Caki2 (cell line): ENCODE measurements at places on chromosomes 7 and 10. TPM values are rescaled to one million over a fixed set of nuclear protein-coding genes. Genes with fewer than 3 reads are reported as not detected.

DNA sequence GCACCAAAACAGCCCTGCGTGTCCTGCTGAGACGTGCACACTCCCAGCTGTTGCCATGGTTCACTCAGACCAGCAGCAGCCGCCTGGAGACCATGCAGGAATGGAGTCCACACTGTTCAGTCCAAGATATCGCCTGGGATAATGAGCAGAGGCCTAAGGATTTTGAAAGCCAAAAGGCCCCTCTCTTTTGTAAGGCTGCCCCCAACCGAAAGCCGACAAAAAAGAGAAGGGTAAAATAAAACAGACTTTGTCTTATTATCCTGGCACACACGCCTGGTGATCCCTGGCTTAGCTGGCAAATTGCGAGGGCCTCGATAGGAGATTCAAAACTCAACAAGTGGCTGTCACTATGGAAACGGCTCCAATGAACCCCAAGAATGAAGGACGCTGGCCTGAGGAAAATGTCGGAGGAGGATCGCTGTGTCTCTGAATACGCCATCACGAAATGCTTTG lies 263.6 kb downstream of the SKIDA1 start:
- no peak for DNase-seq

DNA sequence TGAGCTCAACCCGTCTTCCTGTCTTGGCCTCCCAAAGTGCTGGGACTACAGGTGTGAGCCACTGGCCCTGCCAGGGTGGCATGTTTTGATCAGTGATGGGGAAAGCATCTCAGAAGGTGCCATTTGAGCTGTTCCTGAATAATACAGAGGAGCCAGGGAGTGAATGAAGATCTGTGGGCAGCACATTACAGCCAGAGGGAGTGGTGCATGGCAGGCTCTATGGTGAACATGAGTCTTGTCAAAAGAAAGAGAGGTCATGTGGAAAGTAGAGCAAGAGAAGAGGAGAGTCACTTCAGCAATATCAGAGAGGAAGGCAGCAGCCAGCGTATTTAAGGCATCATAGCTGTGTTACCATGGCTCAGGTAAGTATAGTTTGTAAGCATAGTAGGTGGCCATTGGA lies 275.7 kb upstream of the LRGUK start:
- DNase-seq: peak; percentile 14

- DNase-seq: no peak
Measured at GRCh38 chr7:151051108-151051507, 2.8 kb downstream of the ASIC3 start.

FEZF1 gene
- not detected in 2 replicates for total RNA-seq

GRCh38 chr10:83592337-83592935 lies 546.9 kb upstream of the GHITM start:
- DNase-seq: no peak

- no peak for DNase-seq
Measured at GRCh38 chr7:99099499-99100077, 44.3 kb downstream of the SMURF1 start.

GRCh38 chr10:126595160-126595559 lies 75.3 kb downstream of the C10orf90 start:
- no peak for DNase-seq

CPSF4 gene
- total RNA-seq: 31.4 and 31.7 TPM in 2 replicates

DNA sequence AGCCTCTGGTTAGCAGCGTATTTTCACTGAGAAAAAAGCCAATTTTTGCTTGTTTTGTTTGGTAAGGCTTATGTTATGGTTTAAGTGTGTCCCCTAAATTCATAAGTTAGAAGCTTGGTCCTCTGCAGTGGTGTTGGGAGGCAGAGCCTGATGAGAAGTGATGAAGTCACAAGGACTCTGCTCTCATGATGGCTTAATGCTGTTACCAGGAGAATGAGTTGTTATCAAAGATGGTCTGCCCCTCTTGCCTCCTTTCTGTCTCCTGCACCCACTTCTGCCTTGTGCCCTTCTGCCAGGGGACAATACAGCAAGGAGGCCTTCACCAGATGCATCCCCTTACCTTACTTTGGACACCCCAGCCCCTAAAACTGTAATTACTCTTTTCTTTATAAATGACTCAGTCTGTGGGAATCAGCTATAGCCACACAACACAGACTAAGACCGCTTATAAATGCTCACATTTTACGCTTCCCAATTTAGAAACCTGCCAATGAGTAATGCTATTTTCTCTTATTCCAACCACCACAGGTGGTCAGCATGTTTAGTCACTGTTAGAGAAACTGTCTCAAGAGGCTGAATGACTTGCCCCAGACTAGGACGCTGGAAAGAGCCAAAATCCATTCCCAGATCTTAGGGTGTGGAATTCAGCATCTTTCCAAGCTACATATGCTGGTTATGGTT lies 6.1 kb upstream of the PKD1L1 start:
- DNase-seq: no peak

GRCh38 chr10:129694184-129694583 lies 227.1 kb downstream of the MGMT start:
- no peak for DNase-seq

DNA sequence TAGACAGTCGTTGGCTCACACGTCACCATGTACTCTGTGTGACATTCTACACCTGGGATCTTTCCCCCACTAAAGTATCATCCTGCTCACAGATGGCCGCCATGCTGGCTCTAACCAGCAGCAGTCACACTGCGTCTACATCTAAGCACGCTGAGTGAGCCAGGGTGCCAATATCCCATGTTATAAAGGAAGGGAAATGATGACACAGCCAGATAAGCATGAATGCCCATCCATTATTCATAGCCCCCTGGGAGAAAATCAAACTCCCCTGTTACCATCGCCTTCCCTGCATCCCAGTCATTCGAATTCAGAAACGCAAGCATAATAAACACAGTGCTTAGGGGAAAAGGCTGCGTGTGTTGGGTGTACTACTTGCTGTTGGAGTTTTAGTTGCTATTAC lies 698.2 kb upstream of the AUTS2 start:
- DNase-seq: no peak

DNA sequence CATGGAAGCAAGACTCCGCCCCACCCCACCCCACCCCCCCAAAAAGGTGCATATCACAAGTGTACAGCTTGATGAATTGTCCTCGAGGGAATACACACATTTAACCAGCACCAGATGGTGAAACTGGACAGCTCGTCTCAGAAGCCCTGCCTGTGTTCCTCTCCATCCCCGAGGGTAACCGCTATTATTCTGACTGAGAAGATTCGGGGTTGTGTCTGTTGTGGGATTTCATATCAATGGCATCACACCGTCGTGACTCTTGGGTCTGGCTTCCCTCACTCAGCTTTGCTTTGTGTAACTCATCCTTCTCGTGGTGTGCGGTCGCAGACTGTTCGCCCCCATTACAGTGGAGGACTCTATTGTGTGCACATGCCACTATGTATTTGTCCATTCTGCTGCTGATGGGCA lies 18.9 kb downstream of the PODXL start:
- no peak for DNase-seq

CYP2C9 gene
- not detected in 2 replicates for total RNA-seq

C7orf33 gene
- not detected in 2 replicates for total RNA-seq

- DNase-seq: peak; percentile 73
Measured at GRCh38 chr10:69317626-69318105, 39.4 kb downstream of the HK1 start.

LRRC61 gene
- total RNA-seq: 53.9 and 54.9 TPM in 2 replicates

DNA sequence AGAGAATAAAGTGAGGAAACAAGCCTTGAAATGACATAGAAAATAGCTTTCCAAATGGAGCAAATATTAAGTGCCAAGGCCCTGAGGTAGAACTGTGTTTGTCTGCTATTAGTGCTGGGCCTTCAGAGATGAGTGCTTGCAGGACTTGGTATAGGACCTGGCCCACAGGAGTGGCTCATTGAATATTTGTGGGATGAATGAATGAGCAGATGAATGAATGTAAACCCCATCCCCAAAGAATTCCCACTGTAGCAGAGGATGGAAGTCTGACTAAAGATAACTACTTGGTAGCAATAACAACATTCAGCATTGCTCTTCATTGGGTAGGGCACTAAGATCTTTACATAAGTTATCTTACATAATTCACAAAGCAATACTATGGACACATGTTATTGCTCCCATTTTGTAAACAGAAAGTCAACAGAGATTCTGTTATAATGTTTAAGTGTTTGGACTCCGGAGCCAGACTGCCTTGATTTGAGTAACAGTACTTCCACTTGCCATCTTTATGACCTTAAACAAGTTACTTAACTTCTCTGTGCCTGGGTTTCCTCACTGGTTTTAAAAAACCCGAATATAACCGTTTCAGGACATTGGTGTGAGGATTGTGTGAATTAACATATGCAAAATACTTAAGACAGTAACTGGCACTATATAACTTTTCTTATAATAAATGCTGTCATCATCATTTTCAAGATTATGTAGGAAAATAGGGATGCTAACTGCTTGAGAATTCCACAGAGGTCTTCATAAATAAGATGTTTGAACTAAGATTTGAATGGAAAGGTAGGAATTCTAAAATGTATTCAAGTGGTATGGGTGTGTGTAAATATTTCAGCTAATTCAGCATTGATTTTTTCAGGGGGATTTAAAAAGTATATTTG lies 141.9 kb downstream of the PRKG1 start:
- DNase-seq: no peak

GRCh38 chr10:1513221-1513620 lies 224.1 kb downstream of the ADARB2 start:
- DNase-seq: no peak

CCDC136 gene
- total RNA-seq: 2.7 and 5.2 TPM in 2 replicates

DNA sequence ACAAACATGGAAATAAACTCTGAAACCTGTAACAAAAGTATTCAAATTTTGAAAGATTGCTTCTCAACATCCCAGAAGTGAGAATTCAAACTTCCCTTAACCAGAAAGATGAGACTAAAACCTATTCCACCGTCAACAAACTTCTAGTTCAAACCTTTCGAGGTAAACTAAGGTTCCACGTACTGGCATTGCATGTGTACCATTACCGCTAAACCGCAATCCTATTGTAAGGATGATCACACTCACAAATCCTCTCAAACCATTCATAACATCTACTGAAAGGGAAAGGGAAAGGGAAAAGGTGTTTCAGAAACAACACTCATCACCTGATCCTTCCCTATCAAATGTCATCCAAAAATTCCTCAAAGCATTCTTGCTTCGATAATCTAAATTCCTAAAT lies 3.1 kb downstream of the SMURF1 start:
- no peak for DNase-seq

DNA sequence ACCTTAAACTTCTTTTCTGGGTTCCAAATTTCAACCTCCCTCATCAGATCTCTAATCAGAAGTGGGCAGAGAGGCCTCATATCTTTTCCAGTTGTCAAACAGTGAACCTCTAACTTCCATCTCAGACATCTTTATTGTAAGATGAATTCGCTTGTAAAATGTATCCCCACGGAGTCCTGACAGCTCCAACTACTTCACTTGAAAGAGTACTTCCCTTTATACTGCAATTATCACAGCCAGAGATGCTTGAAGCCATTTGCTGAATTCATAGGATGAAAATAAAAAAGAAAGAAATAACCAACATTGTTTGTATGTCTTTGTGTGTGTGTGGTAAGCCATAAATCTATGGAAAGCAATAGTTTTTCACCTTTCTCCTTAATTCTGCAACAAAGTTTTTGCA lies 175.2 kb downstream of the GRM3 start:
- no peak for DNase-seq

DNA sequence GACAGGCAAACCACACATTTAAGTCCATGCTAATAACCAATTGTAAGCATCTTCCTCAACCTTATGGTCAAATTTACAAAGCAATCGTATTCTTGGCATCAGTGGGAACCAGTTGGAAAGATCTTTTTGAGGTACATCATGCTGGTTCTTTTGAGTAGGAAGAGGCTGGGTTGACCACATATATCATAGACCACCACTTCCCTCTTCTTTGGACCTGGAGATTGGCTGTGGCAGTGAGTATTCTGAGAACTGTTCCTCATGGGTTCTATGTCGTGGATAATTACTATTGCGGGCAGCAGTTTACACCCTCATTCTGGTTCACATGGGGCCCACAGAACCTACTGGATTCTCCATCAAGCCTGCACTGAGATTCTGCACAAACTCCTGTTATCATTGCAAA lies 35.5 kb upstream of the C1GALT1 start:
- no peak for DNase-seq

GRCh38 chr10:43037942-43038782 lies 38.7 kb upstream of the RET start:
- DNase-seq: no peak

- no peak for DNase-seq
Measured at GRCh38 chr10:11294831-11295450, 277.3 kb downstream of the CELF2 start.

DNA sequence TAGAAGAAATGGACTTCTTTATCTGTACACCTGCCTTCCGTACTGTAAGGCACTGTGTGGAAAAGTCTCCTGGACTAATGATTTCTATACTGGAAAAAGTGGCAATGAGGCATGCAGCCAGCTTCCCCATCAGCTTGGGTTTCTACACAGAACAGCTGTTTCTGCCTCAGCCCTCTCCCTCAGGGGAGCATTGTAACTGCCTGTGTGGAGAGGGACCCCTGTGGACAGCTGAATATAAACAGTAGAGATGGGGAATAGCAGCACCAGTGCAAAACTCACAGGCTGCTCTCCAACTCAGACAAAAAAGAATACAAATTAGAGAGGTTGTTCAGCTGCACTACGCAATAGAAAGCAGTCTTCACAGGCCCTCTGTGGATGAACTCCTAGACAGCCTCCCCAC lies 451.3 kb upstream of the MBL2 start:
- DNase-seq: no peak

DNA sequence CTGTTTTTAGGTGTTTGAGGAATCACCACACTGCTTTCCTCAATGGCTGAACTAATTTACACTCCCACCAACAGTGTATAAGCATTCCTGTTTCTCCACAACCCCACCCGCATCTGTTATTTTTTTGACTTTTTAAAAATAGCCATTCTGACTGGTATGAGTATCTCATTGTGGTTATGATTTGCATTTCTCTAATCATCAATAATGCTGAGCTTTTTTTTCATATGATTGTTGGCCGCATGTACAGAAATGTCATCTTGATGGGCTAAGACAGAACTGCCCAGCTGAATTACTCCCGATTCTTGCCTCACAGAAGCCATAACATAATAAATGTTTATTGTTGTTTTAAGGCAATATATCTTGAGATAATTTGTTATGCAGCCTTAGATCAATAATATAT lies 93.1 kb upstream of the DKK1 start:
- no peak for DNase-seq

DNA sequence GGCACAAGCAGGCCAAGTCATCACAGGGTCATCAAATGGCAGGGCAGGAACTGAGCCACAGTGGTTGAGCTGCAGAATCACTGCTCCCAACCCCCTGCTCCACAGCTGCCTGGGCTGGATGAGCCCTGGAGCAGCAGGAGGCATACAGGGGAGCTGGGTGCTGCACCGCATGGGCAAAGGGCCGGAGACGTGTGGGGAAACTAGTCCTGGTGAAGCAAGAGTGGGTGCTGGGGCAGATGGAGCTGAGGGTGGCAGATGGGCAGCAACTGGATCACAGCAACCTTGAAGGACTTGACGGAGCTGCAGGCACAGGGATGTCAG lies 16.0 kb upstream of the VOPP1 start:
- DNase-seq: no peak

EXOC4 gene
- 30.3 and 65.1 TPM in 2 replicates for total RNA-seq

NAT16 gene
- not detected in 2 replicates for total RNA-seq

UTF1 gene
- not detected in 2 replicates for total RNA-seq

- peak; percentile 56 for DNase-seq
Measured at GRCh38 chr7:141231018-141231792, 157.3 kb downstream of the TMEM178B start.
